ENCODE measurements at places on chromosomes 5 and 9.

GRCh38 chr9:126297661-126298060 is 29.0 kb upstream of the MVB12B start:
- no peak for DNase-seq

DNA sequence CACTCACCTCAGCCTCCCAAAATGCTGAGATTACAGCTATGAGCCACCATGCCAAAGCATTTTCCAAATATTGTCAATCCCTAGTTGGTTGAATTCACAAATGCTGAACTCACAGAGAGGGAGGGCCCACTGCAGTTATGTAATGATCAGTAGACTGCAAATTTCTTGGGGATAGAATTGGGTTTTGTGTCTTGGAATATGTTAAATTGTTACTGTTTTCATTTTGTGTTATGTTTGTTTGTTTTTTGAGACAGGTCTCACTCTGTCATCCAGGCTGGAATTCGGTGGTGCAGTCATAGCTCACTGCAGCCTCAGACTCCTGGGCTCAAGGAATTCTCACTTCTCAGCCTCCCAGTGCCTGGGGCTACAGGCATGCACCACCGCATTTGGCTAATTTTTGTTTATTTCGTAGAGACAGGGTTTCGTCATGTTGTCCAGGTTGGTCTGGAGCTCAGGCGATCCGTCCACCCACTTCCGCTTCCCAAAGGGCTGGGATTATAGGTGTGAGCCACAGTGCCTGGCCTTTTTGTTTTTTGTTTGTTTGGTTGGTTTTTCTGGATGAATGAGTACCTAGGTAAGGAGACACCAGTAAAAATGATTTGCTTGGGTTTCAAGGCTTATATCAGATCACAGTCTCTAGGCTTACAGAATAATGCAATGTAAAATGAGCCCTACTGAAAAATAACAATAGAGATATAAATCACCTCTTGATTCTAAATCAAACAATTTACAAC is 31.5 kb upstream of the LMNB1 start:
- DNase-seq, result no peak

- no peak for DNase-seq
Measured at GRCh38 chr9:73780916-73781315, 629.3 kb downstream of the ANXA1 start.

GRCh38 chr9:2271426-2271825 is 256.3 kb downstream of the SMARCA2 start:
- DNase-seq, result no peak

DNA sequence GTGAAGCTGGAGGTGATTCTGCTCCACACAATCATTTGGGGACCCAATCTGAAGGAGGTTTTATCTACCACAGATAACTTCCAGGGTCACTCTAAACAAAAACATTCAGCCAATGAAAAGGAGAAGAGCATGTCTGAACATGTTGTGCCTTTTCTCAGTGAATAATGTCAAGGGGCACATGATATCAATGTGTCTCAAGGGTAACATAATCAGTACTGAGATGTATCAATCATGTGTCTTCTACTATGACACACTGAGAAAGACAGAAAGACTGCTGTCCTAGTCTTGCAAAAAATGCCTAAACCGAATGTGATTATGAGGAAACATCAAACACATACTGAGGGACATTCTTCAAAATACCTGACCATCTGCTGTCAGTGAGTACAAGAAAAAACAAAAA is 25.4 kb upstream of the RASA1 start:
- no peak for DNase-seq

GRCh38 chr5:32565145-32565544 is 20.2 kb upstream of the SUB1 start:
- DNase-seq, result no peak

Data from NCI-H2227 treated with DMSO at 0.1 percent for 48 hours (cell line).